H9 (cell line): ENCODE measurements at places on chromosomes 2 and 18. TPM values are rescaled to one million over a fixed set of nuclear protein-coding genes. Genes with fewer than 3 reads are reported as not detected.

DNA sequence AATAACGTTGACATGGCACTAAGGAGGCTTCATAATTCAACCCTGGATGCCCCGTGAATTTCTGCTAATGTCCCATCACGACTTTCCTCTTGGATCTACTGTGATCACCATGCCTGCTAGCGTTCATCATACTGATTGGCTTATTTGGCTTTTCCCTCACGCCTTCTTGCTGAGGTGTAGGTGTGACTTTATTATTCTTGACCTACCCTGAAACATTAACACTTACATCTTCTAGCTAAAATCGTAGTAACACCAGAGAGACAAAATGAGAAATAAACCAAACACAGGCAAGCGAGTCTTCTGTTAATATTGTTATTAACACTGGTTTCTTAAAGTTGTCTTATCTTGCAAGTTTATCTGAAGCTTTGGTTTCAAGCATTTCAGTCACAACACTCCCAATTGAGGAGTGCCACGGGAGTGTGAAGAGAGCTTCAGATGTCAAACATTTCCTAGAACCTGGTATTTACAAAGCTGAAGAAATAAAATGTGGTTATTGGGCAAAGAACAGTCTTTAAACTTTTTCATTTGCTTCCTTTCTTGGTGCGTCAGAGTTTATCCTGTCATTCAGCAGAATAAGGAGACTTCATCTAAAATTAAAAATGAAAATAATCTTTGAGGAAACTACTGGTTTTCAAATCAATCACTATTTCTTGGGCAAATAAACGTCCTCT, 15.4 kb upstream of the STAT1 start:
- no peak overlapping the region for H3K4me3 ChIP-seq
- no peaks in the 10 kb centered on the region; the same call in 1 of the 2 replicates for H3K4me1 ChIP-seq
- H3K36me3 ChIP-seq: no peaks in the 10 kb centered on the region
- H3K27me3 ChIP-seq: no peaks in the 10 kb centered on the region

DNA sequence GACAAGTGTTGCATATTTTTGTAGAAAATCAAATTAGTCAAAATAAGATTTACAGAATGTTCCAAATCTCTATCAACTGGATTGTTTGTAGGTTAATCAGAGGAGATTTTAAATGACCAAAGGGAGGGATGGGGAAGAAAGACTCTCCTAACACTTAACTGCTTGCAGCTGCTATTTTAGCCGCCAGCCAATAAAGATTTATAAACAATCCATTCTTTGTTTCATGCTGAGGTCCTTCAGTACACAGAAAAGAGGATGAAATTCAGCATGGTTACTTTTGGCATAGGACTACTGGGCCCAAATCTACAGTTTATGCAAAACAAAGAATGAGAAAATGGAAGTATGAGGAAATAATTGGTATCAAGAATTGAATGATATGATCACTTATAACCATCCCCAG, 86.4 kb upstream of the FN1 start:
- no peak overlapping the region for H3K27ac ChIP-seq
- no peak for DNase-seq
- no peaks in the 10 kb centered on the region for H3K36me3 ChIP-seq
- H3K4me3 ChIP-seq: no peak overlapping the region
- H3K4me1 ChIP-seq: no peaks in the 10 kb centered on the region

The ACADL gene
- total RNA-seq: 0.24 and 0.26 TPM in 2 replicates

DNA sequence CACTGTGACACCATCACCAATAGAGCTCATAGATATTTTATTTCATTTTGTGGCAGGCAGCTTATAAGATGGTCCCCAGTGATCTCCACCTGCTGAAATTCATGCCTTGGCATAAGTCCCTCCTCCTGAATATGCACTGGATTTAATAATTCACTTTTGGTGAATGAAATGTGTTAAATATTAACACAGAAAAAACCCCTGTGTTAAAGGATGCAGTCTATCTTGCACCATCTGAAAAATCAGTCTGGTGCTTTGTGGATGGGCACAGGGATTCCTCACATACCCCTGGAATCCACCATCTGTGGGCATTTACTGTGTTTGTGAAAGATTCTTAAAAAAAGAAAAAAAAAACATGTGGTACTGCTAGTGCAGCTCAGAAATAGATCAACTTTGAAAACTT, 26.1 kb upstream of the WIPF1 start:
- DNase-seq: no peak
- H3K4me1 ChIP-seq: no peaks in the 10 kb centered on the region
- no peaks in the 10 kb centered on the region for H3K27me3 ChIP-seq
- H3K27ac ChIP-seq: no peak overlapping the region

The IL1R2 gene
- not detected in 2 replicates for total RNA-seq

The C2orf15 gene
- 5.6 and 6.2 TPM in 2 replicates for total RNA-seq

DNA sequence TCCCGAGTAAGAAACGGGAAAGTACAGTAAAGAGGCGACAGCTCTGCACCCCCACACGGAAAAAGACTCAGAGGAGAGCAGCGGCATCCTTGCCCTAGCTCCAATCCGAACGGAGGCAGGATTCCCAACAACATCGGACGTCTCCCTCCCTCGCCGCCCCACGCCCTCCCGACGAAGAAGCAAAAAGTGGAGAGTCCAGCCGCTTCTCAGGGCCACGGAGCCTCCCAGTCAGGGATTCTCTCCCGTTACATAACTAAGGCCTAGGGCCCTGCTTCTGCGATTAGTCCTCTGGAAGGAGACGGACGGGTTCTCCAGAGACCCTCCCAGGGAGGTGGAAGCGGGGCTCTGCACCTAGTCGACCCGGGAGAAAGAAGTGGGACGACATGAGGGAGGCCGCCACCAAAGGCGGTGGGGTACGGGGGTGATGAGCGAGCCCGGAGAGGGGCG, 587 bp downstream of the SUMO1 start:
- peaks cover 12% of the 10 kb centered on the region for H3K36me3 ChIP-seq
- peak overlapping the region; percentile 96 for H3K4me3 ChIP-seq
- no peaks in the 10 kb centered on the region; the same call in 1 of the 2 replicates for H3K4me1 ChIP-seq
- DNase-seq: peak; percentile 45

DNA sequence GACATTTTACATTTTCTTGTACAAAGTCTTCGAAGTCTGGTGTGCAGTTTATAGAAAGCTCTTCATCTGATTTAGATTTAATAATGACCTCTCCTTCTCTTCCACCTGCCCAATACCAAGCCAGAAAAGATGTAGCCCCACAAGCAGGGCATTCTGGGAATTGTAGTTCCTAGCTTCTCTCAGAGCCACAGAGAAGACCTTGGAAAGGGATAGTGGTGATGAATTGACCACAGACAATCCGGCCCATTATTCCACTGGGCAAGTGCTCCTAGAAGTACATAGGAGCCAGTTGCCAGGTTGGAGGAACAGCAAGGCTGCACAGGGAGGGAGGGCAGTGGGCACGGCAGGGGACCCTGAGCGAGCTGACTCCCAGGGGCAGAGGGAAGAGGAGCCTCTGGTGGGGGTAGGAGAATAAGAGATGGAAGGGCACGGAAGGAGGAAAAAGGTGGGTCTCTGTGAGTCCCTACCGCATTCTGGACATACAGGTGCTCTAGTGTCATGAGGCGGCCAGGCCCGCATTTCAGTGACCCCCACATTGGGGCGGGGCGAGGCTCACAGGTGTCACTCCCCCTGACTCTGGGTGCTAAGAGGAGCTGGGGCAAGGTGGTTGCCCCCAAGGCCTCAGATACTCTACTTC, 152.5 kb upstream of the HAAO start:
- no peaks in the 10 kb centered on the region for H3K4me1 ChIP-seq
- H3K27me3 ChIP-seq: no peaks in the 10 kb centered on the region
- DNase-seq: no peak
- H3K27ac ChIP-seq: no peak overlapping the region
- no peak overlapping the region for H3K4me3 ChIP-seq

GRCh38 chr2:213696442-213696841, 412.2 kb downstream of the SPAG16 start:
- no peak for DNase-seq
- no peaks in the 10 kb centered on the region for H3K27me3 ChIP-seq
- no peaks in the 10 kb centered on the region for H3K4me1 ChIP-seq
- H3K4me3 ChIP-seq: no peak overlapping the region

The LYPD1 gene
- total RNA-seq: 10.6 and 11.2 TPM in 2 replicates

DNA sequence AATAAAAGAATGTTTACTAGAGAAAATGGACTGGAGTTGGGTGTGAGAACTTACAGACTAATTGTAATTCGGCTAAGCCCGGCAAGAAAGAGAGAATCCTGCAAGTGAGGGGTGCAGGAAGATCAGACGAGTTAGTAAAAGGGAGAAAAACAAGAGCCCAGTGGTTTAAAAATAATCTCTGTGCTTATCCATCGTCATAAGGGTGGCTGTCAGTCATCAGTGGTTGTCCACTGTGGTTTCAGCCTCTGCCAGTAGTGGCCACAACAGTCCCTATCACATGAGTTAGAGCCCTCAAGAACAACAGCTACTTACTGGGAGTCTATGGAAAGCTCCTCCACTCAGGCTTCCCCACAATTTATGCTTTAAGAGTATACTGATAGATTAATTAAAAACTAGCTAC, 239.8 kb downstream of the SETBP1 start:
- H3K4me3 ChIP-seq: no peak overlapping the region
- H3K27me3 ChIP-seq: no peaks in the 10 kb centered on the region
- H3K27ac ChIP-seq: no peak overlapping the region
- H3K4me1 ChIP-seq: no peaks in the 10 kb centered on the region
- no peaks in the 10 kb centered on the region for H3K36me3 ChIP-seq
- DNase-seq: no peak

GRCh38 chr18:13836559-13836958, 12.6 kb downstream of the MC5R start:
- no peaks in the 10 kb centered on the region for H3K36me3 ChIP-seq
- H3K4me1 ChIP-seq: peaks cover 2% of the 10 kb centered on the region; the same call in 1 of the 2 replicates
- no peaks in the 10 kb centered on the region; the same call in 1 of the 2 replicates for H3K27me3 ChIP-seq
- DNase-seq: no peak

GRCh38 chr2:241886840-241887447, 17.4 kb downstream of the RTP5 start:
- no peak overlapping the region for H3K27ac ChIP-seq
- H3K4me1 ChIP-seq: peaks cover 3% of the 10 kb centered on the region; the same call in 1 of the 2 replicates
- H3K36me3 ChIP-seq: peaks cover 6% of the 10 kb centered on the region
- no peak overlapping the region for H3K4me3 ChIP-seq
- DNase-seq: no peak
- no peaks in the 10 kb centered on the region for H3K27me3 ChIP-seq

DNA sequence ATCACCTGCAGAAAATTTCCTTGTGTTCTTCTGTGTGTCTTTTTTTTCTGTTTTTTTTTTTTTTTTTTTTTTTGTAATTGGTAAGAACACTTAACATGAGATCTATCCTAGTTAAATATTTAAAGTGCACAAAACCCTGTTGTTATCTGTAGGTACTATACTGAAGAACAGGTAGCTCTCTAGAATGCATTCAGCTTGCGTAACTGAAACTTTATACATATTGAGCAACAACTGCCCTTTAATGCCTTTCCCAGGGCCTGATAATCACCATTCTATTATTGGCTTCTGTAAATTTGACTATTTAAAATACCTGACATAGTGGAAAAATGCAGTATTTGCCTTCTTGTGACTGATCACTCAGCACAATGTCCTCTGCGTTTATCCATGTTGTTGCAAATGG, 701.8 kb downstream of the SUCLG1 start:
- H3K27me3 ChIP-seq: no peaks in the 10 kb centered on the region
- H3K4me3 ChIP-seq: no peak overlapping the region
- H3K4me1 ChIP-seq: no peaks in the 10 kb centered on the region
- no peaks in the 10 kb centered on the region for H3K36me3 ChIP-seq
- no peak overlapping the region for H3K27ac ChIP-seq
- DNase-seq: no peak

The CLEC4F gene
- not detected in 2 replicates for total RNA-seq

GRCh38 chr2:128797533-128797932, 478.9 kb upstream of the HS6ST1 start:
- no peaks in the 10 kb centered on the region for H3K27me3 ChIP-seq
- no peak for DNase-seq
- H3K4me3 ChIP-seq: no peak overlapping the region
- no peaks in the 10 kb centered on the region for H3K4me1 ChIP-seq

DNA sequence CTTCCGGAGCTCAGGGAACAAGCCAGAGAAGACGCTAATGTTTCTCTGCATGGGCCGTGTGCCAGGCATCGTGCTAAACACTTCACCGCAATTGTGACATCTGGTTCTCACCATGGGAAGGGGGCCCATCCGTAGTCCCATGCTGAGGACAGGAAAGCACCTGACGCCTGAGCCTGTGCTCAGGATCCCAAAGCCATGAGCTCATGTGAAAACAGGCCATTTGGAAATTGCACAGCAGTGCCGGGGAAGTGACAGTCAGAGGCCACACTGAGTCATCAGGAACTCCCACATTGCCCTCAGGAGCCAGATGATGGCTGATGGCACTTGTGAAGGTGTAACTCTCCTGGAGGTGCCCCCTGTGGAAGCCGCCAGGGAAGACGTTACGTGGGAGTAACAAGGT, 141.0 kb downstream of the INHBB start:
- no peaks in the 10 kb centered on the region for H3K4me1 ChIP-seq
- DNase-seq: no peak
- H3K36me3 ChIP-seq: no peaks in the 10 kb centered on the region
- no peaks in the 10 kb centered on the region; the same call in 1 of the 2 replicates for H3K27me3 ChIP-seq
- no peak overlapping the region for H3K27ac ChIP-seq
- no peak overlapping the region for H3K4me3 ChIP-seq

DNA sequence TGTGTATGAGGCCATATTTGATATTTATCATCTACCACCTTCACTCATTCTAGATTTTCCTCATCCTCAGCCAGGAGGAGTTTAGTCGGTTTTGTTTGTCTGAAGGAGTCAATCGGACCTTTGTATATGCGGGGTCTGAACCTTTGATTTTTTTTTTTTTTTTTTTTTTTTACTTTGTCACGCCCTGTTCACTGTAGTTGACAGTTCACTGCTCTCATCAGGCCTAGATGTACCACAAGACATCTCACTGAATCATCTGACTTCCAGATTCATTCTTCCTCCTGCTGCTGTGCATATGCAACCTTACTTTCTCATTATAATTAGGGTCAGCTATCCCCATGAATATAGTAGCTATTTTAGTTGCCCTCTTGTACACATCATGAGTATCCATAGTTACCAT, 133.2 kb downstream of the ARHGAP15 start:
- no peaks in the 10 kb centered on the region for H3K36me3 ChIP-seq
- no peak overlapping the region for H3K27ac ChIP-seq
- H3K4me1 ChIP-seq: no peaks in the 10 kb centered on the region; the same call in 1 of the 2 replicates
- H3K4me3 ChIP-seq: no peak overlapping the region
- no peak for DNase-seq

- no peak overlapping the region for H3K27ac ChIP-seq
- no peaks in the 10 kb centered on the region for H3K36me3 ChIP-seq
- no peaks in the 10 kb centered on the region for H3K4me1 ChIP-seq
- H3K27me3 ChIP-seq: no peaks in the 10 kb centered on the region
- H3K4me3 ChIP-seq: no peak overlapping the region
Observed at GRCh38 chr2:166388481-166389070, 12.8 kb upstream of the SCN9A start.
